Right lung (tissue), 10 donors: ENCODE measurements at places on chromosomes 6 and 20. TPM values are rescaled to one million over a fixed set of nuclear protein-coding genes. Genes with fewer than 3 reads are reported as not detected.

GRM1 gene
- 0.04 TPM for polyA plus RNA-seq

ERGIC3 gene
- polyA plus RNA-seq, result 370 TPM

BPIFB4 gene
- polyA plus RNA-seq, result not detected

BMP6 gene
- 2.4 TPM for polyA plus RNA-seq

PKIB gene
- 1.7 TPM for polyA plus RNA-seq

CPXM1 gene
- 69.4 TPM for polyA plus RNA-seq
